ENCODE measurements at places on chromosomes 7 and 10. TPM values are rescaled to one million over a fixed set of nuclear protein-coding genes. Genes with fewer than 3 reads are reported as not detected.

The EIF3B gene
- 139 TPM for total RNA-seq

GRCh38 chr10:1043532-1043995 lies 5.4 kb downstream of the IDI1 start:
- no peak for DNase-seq
- no peak overlapping the region for H3K4me3 ChIP-seq
- no peaks in the 10 kb centered on the region for H3K27me3 ChIP-seq
- H3K4me1 ChIP-seq = no peaks in the 10 kb centered on the region
- peaks cover 5% of the 10 kb centered on the region for H3K36me3 ChIP-seq
- H3K27ac ChIP-seq = no peak overlapping the region

DNA sequence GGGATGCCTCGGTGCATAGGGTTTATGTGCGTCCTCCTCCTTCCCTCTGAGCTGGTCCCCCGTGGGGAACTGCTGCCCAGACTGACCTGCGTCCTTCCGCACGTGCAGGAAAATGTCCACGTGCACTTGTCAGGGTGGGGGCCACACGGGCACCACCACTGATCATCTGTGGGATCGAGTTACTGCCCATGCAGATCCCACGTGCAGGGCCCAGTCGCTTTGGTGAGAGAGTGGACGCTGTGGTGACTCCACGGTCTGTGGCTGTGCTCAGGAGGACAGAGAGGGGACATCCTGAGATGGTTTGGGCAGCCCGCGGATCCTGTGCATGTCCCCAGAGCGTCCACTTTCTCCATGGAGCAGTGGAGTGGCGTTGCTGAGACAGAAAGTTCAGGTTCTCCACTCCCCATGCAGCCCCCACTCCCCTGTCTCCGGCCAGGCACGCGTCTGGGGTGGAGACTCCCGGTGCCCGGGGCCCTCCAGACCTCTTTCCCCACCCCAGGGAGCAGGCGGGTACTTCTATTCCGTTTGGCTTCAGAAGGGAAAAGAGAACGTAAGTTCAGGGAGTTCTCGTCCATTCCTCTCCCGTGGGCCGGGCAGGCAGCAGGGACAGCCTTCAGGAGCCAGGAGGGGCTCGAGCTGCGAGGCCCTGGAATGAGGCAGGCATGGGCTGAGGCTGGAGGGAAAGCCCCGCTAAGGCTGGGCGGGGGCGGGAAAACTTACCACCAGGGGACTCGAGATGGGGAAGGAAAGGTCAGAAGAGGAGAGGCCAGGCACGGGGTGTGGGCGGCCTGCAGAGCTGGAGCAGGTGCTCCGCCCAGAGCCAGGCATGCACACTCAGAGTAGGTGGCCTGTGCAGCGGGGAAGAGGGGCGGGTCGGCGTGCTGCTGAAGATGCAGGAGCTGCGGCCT lies 59.9 kb downstream of the EGFR start:
- H3K4me3 ChIP-seq = no peak overlapping the region
- H3K27ac ChIP-seq = no peak overlapping the region
- DNase-seq = no peak
- H3K36me3 ChIP-seq = no peaks in the 10 kb centered on the region
- H3K4me1 ChIP-seq = peaks cover 21% of the 10 kb centered on the region

- no peak for DNase-seq
- H3K27me3 ChIP-seq = no peaks in the 10 kb centered on the region
- no peak overlapping the region for H3K27ac ChIP-seq
- H3K4me3 ChIP-seq = no peak overlapping the region
Measured at GRCh38 chr10:97356318-97356914, 21.9 kb upstream of the FRAT2 start.

DNA sequence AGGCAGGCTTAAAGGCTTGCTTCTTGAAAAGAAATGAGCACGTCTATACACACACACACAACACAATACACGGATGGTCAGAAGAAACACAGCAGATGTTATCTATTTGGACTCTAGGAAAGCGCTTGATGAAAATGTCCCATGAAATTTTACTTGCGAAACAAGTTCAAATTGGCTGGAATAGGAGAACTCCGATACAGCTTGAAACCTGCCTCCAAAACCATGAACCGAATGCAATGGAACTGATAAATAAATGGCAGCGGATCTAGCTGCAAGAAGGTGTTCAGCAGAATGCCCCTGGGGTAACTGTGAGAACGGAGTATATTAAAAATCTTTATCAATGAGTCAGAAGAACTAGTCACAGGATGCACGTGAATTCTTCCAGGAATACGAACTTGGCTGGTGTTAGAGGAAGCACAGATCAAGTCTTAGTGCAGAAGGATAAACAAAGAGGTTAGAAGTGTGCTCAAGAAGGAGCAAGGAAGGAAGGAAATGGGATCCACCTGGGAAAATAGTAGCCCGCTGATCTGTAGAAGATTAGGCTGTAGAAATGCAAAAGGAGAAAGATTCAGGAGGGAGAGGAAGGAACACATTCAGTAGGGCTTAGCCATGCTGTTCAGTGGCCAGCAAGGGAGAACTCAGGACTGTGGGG lies 142.0 kb upstream of the PRKCQ start:
- H3K27ac ChIP-seq = peak overlapping the region; percentile 97
- peak; percentile 97 for DNase-seq
- peaks cover 19% of the 10 kb centered on the region for H3K4me1 ChIP-seq
- no peaks in the 10 kb centered on the region for H3K36me3 ChIP-seq
- H3K27me3 ChIP-seq = no peaks in the 10 kb centered on the region
- peak overlapping the region; percentile 15 for H3K4me3 ChIP-seq

The FRMD4A gene
- 26.9 TPM for total RNA-seq

The NYAP1 gene
- total RNA-seq = 0.26 TPM

The VWDE gene
- under 0.01 TPM for total RNA-seq

GRCh38 chr7:106068986-106069385 lies 43.1 kb downstream of the SYPL1 start:
- no peaks in the 10 kb centered on the region for H3K27me3 ChIP-seq
- H3K36me3 ChIP-seq = no peaks in the 10 kb centered on the region
- peak; percentile 25 for DNase-seq
- peaks cover 8% of the 10 kb centered on the region for H3K4me1 ChIP-seq
- no peak overlapping the region for H3K27ac ChIP-seq
- H3K4me3 ChIP-seq = no peak overlapping the region

The PTF1A gene
- not detected for total RNA-seq

- H3K4me1 ChIP-seq = peaks cover 8% of the 10 kb centered on the region
- DNase-seq = no peak
- H3K27ac ChIP-seq = no peak overlapping the region
- peaks cover 3% of the 10 kb centered on the region for H3K36me3 ChIP-seq
- no peaks in the 10 kb centered on the region for H3K27me3 ChIP-seq
- H3K4me3 ChIP-seq = no peak overlapping the region
Measured at GRCh38 chr10:14600065-14600464, 174.6 kb downstream of the FAM107B start.

DNA sequence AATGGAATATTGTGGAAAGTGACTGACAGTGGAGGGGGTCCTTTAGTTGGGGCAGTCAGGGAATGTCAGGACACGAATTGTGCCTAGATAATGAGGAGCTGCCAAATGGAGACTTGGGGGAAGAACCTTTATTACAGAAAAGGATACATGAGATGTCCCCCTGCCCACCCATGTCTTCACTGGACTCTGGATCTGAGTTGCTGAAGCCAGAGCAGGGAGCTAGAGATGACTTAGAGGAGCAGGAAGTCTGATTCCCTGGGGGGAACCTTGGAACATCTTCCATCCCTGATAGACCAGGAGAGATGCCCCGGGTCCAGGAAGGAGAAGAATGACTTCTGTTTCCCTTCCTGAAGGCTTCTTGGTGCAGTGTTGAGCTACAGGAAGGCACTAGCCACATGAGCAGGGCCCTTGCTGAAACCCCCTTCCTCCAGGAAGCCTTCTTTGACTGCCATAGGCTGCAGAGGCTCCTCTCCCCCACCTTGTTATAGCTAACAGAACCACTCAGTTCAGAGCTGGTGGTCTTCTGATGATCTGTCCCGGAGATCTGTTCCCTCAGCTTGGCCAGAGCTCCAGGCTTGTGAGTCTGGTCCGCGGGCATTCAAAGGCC lies 747 bp upstream of the NEURL1 start:
- H3K4me3 ChIP-seq = no peak overlapping the region
- DNase-seq = no peak
- no peak overlapping the region for H3K27ac ChIP-seq
- peaks cover 38% of the 10 kb centered on the region for H3K27me3 ChIP-seq

The PRLHR gene
- total RNA-seq = not detected

The NME8 gene
- total RNA-seq = not detected

- no peaks in the 10 kb centered on the region for H3K4me1 ChIP-seq
- no peaks in the 10 kb centered on the region for H3K27me3 ChIP-seq
- H3K36me3 ChIP-seq = peaks cover 9% of the 10 kb centered on the region
- DNase-seq = no peak
- no peak overlapping the region for H3K4me3 ChIP-seq
Measured at GRCh38 chr10:86498598-86498997, 23.0 kb downstream of the WAPL start.

DNA sequence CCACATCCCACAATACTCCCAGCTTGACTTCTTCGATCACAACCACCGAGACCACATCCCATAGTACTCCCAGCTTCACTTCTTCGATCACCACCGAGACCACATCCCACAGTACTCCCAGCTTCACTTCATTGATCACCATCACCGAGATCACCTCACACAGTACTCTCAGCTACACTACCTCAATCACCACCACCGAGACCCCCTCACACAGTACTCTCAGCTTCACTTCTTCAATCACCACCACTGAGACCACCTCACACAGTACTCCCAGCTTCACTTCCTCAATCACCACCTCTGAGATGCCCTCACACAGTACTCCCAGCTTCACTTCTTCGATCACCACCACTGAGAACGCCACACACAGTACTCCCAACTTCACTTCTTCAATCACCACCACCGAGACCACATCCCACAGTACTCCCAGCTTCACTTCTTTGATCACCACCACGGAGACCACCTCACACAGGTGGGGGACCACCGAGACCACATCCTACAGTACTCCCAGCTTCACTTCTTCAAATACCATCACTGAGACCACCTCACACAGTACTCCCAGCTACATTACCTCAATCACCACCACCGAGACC lies 8.6 kb downstream of the MUC3A start:
- no peaks in the 10 kb centered on the region for H3K36me3 ChIP-seq
- no peak overlapping the region for H3K27ac ChIP-seq
- H3K27me3 ChIP-seq = peaks cover 15% of the 10 kb centered on the region
- H3K4me3 ChIP-seq = no peak overlapping the region

The RNLS gene
- total RNA-seq = 11.3 TPM

The CLCN1 gene
- total RNA-seq = under 0.01 TPM

The ITGA8 gene
- 1.3 TPM for total RNA-seq

GRCh38 chr7:29588900-29589696 lies 25.5 kb downstream of the PRR15 start:
- no peak overlapping the region for H3K27ac ChIP-seq
- H3K4me1 ChIP-seq = no peaks in the 10 kb centered on the region
- no peaks in the 10 kb centered on the region for H3K27me3 ChIP-seq
- no peak for DNase-seq

DNA sequence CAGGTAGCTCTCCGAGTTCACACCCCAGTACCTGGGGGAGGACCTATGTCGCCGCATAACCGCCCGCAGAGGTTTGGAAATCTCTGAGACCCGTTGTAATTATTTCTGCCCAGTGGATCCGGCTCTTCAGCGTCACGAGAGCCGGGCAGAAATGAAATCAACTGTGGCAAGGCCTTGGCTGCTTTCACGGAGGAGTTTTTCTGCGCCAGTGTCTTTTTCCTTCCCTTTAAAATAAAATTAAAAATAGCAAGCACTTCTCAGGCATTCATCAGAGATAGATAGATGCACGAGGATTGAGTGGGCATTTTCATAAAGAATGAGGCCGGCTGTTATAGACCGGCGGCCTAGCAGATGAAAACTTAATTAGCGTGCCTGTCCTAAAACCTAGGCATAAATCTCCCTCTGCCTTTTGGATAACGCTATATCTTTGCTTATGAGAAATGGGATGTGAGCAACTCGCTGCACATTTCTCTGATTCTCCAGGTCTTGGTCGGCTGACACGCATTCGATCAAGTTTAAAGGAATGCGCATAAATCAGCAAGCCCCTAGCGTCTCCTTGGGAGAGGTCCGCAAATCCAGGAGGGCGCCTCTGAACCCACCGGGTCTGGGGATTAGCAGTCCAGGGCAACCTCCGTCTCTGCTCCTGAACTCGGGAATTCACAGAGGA lies 6.4 kb downstream of the HOXA13 start:
- no peaks in the 10 kb centered on the region for H3K36me3 ChIP-seq
- H3K4me1 ChIP-seq = no peaks in the 10 kb centered on the region
- peaks cover 72% of the 10 kb centered on the region for H3K27me3 ChIP-seq

The URGCP gene
- 27.7 TPM for total RNA-seq

The FLNC gene
- 191 TPM for total RNA-seq

GRCh38 chr7:151705636-151706276 lies 171.2 kb downstream of the PRKAG2 start:
- no peaks in the 10 kb centered on the region for H3K36me3 ChIP-seq
- no peak overlapping the region for H3K27ac ChIP-seq
- H3K4me3 ChIP-seq = no peak overlapping the region
- peak; percentile 71 for DNase-seq

The SPDYE2B gene
- not detected for total RNA-seq

GRCh38 chr10:89371987-89372386 lies 5.9 kb upstream of the IFIT1B start:
- H3K27me3 ChIP-seq = no peaks in the 10 kb centered on the region
- no peak for DNase-seq
- no peaks in the 10 kb centered on the region for H3K36me3 ChIP-seq
- no peak overlapping the region for H3K4me3 ChIP-seq
- H3K4me1 ChIP-seq = peaks cover 4% of the 10 kb centered on the region
- no peak overlapping the region for H3K27ac ChIP-seq

The ARMC10 gene
- 50.5 TPM for total RNA-seq

The PBLD gene
- 2.8 TPM for total RNA-seq

DNA sequence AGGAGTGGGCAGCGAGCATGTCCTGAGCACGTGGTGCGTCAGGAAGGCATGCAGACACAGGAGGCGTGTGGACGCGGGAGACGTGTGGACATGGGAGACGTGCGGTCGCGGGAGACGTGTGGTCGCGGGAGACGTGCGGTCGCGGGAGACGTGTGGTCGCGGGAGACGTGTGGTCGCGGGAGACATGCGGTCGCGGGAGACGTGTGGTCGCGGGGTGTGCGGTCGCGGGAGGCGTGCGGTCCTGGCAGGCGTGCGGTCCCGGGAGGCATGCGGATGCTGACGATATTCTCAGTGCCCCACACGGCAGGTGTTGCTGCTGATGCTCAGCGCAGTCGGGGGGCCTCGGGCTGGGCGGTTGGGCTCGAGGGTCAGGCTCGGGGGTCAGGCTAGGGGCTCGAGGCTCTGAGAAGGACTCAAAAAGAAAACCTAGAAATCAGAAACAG lies 94.2 kb downstream of the NKX6-2 start:
- no peak overlapping the region for H3K4me3 ChIP-seq
- H3K27ac ChIP-seq = no peak overlapping the region
- no peaks in the 10 kb centered on the region for H3K27me3 ChIP-seq
- DNase-seq = no peak
- no peaks in the 10 kb centered on the region for H3K36me3 ChIP-seq

GRCh38 chr10:57952741-57953140 lies 315.0 kb downstream of the IPMK start:
- DNase-seq = peak; percentile 53
- no peaks in the 10 kb centered on the region for H3K4me1 ChIP-seq
- H3K4me3 ChIP-seq = no peak overlapping the region
- H3K36me3 ChIP-seq = no peaks in the 10 kb centered on the region

All from fibroblast of lung (primary cell).